ENCODE measurements at places on chromosomes 16 and 17.

- peak; percentile 34 for DNase-seq
These were observed 460 bp downstream of the ELOB start for GRCh38 chr16:2776500-2777139.

GRCh38 chr17:65547253-65547670 is 14.2 kb downstream of the AXIN2 start:
- no peak for DNase-seq

- DNase-seq: peak; percentile 81
These were observed at the start of gene GGA2 for GRCh38 chr16:23510164-23510914. Gene GGA2 (minus strand): TSS chr16:23510494. CDS start chr16:23510411, 83 bp downstream.

GRCh38 chr17:50143461-50144176 is 6.9 kb downstream of the PPP1R9B start:
- no peak for DNase-seq
